ENCODE measurements at places on chromosomes 7 and 10. TPM values are rescaled to one million over a fixed set of nuclear protein-coding genes. Genes with fewer than 3 reads are reported as not detected.

Gene SAP25
- 7.9 TPM for polyA plus RNA-seq

Gene PAX4
- 2.8 TPM for polyA plus RNA-seq

Gene IFIT1B
- polyA plus RNA-seq = 0.34 TPM

Gene CCDC136
- polyA plus RNA-seq = 11.3 TPM

Gene WDFY4
- polyA plus RNA-seq = 3.5 TPM

Gene NAT16
- polyA plus RNA-seq = 0.21 TPM

Gene LRRC61
- polyA plus RNA-seq = 22.8 TPM

Gene PON1
- polyA plus RNA-seq = 2.3 TPM

Gene NPFFR1
- polyA plus RNA-seq = 0.31 TPM

Gene XPNPEP1
- 152 TPM for polyA plus RNA-seq

Gene ASZ1
- polyA plus RNA-seq = not detected

Gene EPO
- 0.19 TPM for polyA plus RNA-seq

Gene MMP21
- 0.28 TPM for polyA plus RNA-seq

Gene MTERF1
- 18.0 TPM for polyA plus RNA-seq

Gene TYW1
- polyA plus RNA-seq = 20.0 TPM

Gene HMX3
- polyA plus RNA-seq = 1.5 TPM

Gene CARD11
- polyA plus RNA-seq = 4.8 TPM

Gene LRIT1
- not detected for polyA plus RNA-seq

Gene TEX36
- 0.07 TPM for polyA plus RNA-seq

Gene TET1
- 3.2 TPM for polyA plus RNA-seq

Gene CAMK1D
- 8.4 TPM for polyA plus RNA-seq

Gene BMPER
- 4.9 TPM for polyA plus RNA-seq

Gene TUBAL3
- 33.9 TPM for polyA plus RNA-seq

Gene MRLN
- polyA plus RNA-seq = 0.33 TPM

Gene SPDYE3
- 3.5 TPM for polyA plus RNA-seq

Gene ABCA13
- 0.28 TPM for polyA plus RNA-seq

Gene GNAT3
- polyA plus RNA-seq = 0.57 TPM

Gene RTKN2
- 5.7 TPM for polyA plus RNA-seq

Data from large intestine (tissue), 12 donors.